ENCODE measurements at places on chromosomes 3 and 15. TPM values are rescaled to one million over a fixed set of nuclear protein-coding genes. Genes with fewer than 3 reads are reported as not detected.

PRKCI gene
- 16.6 TPM for total RNA-seq

- DNase-seq = no peak
Measured at GRCh38 chr15:55197362-55197705, 593 bp upstream of the RSL24D1 start.

- DNase-seq = no peak
Measured at GRCh38 chr3:167125612-167126407, 254.3 kb downstream of the ZBBX start.

GRCh38 chr3:83890763-83891135, 1068.0 kb upstream of the CADM2 start:
- no peak for DNase-seq

GRCh38 chr3:23256741-23257435, 53.8 kb downstream of the UBE2E2 start:
- no peak for DNase-seq

GHSR gene
- total RNA-seq = not detected

DNA sequence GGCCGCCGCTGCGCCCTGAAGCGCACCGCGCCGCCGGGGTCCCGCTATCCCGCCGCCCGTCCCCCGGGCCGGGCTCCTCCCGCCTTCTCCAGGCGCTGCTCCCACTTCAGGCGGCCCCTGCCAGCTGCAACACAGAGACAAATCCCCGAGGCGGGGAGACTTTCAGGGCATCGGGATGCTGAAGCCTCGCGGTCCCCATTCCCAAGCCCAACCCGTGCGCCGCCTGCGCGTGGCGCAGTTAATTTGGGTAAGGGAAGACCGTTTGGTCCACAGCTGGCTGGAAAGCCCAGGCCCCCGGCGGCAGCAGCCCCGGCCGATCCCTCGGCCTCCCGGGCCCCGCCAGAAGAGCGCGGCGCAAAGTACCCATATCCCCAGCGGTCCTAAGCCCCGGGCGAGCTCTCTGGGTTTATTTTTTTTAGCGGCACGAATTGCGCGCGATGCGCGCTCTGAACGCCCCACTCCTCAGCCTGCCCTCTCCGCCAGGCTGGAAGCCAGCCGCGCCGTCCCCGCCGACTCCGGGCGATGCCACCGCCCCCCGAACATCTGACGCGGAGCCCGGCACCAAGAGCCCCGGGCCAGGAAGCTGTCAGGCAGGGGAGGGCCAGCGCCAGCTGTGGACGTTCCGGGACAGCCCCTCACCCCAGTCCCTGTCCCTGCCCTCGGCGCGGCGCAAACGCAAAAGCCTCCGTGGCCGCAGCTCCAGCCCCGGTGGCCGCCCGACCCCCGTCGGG, 517 bp downstream of the FBN1 start:
- peak; percentile 68 for DNase-seq

- no peak for DNase-seq
Measured at GRCh38 chr3:57199895-57200297, at the start of gene HESX1. Gene HESX1 (minus strand): TSS chr3:57199978. CDS start chr3:57199918, 60 bp downstream.

RPL39L gene
- 8.8 TPM for total RNA-seq

- DNase-seq = peak; percentile 94
Measured at GRCh38 chr3:12967606-12968351, 105.5 kb downstream of the IQSEC1 start.

DNA sequence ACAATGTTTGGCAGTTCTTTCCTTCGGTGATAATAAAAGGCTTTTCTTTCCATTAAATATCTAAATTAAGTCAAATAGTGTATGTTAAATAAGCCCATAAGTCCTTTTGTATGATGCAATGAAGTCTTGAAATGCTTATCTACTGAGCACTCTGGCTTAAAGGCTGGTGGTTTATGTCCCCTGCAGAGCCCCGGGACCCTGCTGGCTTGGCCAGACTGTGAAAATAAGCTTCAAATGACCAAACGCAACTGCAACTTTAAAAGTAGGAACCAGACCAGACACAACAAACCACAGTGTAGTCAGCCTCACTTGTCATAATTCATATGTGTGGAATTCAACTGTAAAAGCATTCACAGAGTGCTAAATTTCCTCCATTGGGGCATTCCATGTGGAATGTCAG, 72.5 kb downstream of the FOXP1 start:
- no peak for DNase-seq

DNA sequence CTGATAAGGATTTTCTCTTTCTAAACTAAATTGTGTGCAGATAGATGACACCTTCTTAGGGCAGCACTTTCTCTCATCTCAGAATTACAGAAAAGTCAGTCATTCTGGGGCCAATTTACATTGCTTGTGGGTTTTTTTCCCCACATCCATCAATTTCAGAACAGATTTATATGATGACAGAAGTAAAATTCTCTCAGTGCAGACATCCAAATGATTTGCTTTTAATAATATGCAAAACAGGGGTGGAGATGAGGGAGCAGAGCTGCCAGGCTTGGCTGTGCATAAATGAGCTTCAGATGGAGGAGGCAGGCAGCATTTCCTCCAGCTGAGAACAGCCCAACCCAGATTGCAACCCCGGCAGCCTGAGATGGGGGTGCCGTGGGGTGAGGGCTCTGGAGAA, 44.0 kb downstream of the EDEM1 start:
- no peak for DNase-seq

- DNase-seq = no peak
Measured at GRCh38 chr3:139738697-139739096, 60.9 kb upstream of the NMNAT3 start.

SV2B gene
- total RNA-seq = 1.3 TPM

DNA sequence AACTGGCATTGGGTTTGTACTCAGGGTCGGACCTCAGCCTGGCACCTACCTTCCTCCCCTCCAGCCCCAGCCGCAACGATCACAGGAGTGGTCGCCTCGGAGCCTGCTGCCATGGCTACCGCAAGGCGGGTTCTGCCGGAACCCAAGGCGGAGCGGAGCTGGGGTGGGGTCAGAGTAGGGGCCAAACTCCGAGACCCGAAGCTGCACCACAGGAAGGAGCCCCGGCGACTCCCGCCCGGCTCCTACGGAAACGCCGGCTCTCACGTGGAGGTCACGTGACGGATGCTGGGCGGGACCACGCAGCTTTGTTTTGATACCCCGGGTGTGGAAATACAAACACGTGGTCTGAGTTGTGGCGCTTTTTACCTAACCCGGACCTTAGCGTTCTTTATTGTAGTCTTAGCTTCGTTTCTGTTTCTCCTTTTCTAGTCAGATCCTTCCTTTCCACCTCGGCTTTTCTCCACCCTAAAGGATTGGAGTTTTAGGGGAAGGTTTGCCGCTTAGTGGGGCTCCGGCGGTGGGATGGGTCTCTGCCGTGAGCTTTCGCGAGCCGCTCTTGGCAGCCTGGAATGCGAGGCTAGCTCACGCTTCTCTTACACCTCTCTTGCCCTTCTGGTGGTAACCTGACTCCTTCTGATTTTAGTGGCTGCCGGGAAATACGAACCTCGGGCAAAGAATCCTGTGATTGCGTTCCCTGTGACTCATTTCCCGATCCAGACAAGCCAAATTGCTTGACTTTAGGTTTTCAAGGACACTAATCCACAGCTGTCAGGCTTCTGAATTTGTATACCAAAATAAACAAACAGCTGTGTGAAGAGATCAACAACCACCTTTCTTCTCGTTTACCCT, at the start of gene HSPBAP1:
Gene HSPBAP1, minus strand, starts transcription at position 264 of the 849 bp plus-strand sequence. Its CDS starts 151 bp downstream, at position 113.
- DNase-seq = peak; percentile 97

DNA sequence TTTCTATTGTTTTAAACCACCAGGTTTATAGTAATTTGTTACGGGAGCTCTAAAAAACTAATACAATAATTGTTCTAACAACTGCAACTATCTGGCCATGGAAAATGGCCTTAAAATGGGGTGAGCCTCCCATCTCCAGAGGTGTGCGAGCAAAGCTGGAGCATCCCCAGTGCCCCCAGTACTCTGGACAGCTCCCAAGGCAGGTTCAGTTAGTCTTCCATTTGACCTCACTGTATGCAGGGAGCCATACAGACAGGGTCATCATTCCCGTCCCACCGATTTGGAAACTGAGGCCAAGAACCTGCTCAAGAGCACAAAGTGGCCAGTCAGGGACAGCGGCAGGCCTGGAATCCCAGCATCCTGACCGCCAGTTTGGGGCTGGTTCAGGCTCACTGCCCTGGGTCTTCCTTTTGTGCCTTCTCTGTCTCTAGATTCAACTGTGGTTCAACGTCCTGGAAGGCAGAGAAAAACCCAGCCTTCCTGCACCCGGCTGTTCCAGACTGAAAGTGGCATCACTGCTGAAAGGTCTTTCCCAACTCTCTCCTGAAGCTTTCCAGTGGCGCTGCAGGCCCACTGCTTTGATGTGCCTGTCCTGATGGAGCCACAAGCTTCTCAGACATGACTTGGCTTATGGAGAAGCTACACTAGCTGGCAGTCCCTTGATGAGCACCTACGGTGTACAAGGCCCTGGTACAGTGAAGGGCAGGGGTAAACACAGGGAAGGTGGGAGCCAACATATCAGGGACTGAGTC, 76.6 kb upstream of the LINGO1 start:
- DNase-seq = no peak

REC114 gene
- total RNA-seq = 5.1 TPM

DNA sequence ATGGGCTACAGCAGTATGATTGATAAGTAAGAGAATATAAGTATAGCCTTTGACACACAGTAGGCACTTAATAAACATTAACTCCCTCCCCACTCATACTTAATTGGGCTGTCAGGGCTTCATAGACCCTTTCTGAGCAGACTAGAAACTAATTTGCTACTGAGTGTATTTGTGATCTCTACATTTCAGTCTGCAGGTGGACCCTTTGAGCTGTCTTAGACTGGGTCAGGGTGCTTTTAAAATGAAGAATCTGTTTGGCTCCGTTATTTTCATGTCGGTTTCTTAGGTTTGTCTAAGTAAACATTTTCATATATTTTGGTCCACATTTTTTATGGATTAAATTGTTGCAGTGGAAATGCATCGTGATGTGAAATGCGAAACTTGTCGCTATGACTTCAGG, 50.3 kb upstream of the SELENOK start:
- no peak for DNase-seq

DNA sequence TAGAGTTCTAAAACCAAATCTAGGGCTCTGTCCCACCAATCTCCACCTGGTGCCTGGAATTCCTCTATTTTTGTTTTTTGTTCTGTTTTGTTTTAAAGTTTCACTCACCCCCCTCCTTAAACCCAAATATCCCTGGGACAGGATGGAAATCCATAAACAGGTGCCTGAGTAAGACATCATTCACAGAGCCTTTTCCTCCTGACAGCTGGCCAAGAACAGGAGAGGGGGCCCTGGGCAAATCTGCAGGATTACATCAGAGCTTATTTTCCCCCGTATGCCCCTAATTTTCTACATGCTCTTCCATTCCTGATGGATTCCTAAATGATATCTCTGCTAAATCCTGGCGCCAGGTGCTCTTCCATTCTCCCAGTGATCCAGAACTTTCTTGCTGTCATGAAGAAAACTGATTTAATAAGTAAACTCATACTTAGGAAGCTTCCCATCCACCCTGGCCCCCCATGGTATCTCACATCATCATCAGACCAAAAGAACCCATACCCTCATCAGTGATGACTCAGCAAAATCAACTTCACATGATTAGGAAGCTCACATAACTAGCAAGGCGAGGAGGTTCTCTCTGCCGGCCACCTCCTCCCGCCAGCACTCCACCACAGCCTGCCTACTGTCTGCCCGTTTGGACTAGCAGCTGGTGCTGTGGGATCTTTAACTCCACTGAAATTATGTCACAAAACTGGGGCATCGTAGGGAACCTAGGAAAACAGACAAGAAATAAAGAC, 61.0 kb downstream of the LIPC start:
- DNase-seq = no peak

PIF1 gene
- 1.1 TPM for total RNA-seq

DNA sequence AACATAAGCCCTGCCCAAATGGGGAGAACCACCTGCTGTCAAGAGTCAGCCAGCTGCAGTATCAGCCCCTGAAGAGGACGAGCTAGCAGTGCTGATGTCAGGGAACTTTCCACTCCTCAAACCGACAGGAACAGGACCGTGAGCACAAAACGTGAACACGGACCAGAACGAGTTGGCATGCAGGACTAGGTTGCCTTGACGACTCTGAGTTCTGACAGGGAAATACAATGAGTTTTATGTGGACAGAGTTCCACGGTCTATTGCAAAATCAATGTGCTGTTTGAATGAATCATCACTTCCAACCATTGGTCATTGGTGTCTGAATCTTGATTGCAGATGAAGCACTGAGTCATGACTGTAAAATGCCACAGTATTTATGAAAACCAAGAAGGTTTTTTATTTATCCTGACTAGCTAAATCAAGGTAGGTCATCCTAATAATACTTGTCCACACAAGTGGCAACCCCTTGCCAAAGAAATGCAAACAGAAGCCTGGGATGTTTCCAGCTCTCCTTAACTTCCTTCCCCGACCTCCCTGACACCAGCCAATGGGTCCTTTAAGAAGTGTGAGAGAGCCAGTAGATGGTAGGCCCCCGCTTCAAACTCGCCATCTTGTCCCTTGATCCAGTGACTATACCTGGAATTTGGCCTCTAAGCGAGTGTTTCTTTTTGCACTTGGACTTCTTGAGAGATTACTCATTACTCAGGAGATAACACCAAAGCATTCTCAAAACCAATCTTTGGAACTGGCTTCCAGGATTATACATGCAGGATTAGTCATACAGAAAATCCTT, 119.6 kb downstream of the ASB7 start:
- peak; percentile 81 for DNase-seq

KBTBD12 gene
- 6.0 TPM for total RNA-seq

DNA sequence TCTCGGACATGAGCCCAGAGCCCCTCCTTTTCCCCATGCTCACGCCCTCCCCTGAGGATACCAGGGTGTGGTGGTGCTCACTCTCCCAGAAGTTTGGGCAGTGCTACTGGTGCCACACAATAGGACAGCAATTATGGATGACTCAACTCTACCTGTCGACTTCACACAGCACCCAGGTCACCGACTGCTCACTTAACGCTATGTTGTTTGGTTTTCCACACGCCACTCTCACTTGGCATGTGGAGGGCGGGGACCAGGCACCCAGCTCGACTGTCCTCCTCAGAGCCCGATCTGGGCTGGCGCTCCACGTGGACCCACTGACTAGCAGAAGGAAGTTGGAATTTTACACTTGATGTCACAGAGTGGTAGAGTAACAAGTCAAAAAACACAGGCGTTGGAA, 30.9 kb downstream of the STIMATE start:
- no peak for DNase-seq

- DNase-seq = peak; percentile 72
Measured at GRCh38 chr3:175346573-175347356, 487.6 kb downstream of the NAALADL2 start.

DNA sequence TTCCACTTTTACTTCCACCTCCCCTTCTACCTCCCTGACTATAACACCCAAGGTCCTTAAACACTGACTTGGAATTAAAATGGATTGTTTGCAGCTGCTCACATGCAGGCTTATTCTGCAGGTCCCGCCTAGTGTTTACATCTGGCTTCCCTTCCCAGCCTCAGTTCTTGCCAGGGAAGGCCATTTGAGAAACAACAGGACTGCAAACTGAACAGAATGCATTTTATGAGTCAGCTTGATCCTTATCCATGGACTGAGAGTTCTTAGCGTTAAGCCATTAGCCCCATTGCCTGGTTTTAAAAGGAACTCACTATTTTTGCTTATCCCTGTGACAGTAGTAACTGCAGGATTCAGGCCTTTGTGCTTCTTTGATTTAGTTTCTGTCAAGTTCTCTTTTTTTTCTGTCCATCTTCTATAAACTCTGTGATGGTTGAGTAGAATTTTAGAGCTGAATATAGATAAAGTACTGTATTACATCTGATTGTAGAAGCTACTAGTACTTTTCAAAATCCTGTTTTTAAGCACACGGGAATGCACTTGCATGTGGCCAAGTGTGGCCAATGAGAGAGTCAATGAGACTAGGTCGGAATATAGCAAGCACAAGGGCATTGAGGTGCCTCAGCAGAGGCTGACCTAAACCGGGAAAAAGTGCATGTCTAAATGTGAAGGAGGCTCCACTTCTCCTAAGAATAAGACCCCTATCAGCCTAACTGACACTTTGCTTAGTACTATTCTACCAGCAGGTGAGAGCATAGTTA, 106.4 kb downstream of the TUSC7 start:
- no peak for DNase-seq

GRCh38 chr15:88863412-88863811, 31.9 kb downstream of the HAPLN3 start:
- DNase-seq = no peak
